ENCODE measurements at places on chromosomes 2 and 18.

DNA sequence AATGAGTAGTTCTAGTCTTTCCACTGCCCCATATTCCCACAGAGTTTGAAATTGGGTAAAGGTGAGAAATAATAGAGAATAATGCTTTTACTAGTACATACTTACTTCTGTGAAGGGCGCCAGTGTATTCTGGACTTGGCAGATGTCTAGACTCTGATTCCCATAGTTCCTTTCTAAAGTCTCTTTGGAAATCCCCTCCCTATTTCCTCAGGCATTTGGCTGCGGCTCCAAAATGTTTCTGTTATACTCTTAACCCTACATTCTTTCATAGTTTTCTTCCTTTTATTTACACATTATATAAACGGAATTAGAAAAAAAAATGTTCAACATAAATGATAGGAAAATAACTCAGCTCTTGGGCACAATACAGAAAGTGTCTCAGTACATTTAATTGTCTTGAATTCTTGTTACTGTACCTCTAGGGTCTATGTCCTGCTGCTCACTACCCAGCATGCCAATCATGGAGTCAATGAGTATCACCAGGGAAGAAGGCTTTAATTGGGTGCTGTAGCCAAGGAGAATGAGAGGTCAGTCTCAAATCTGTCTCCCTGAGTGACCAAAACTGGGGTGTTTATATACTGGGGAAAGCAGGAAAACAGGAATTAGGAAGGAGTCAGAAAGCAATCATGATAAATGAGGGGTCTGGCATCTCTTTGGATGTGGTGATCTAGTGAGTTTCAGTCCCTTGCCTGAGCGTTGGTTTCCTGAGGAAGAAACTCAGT lies 147.8 kb upstream of the MMADHC start:
- DNase-seq, result no peak

DNA sequence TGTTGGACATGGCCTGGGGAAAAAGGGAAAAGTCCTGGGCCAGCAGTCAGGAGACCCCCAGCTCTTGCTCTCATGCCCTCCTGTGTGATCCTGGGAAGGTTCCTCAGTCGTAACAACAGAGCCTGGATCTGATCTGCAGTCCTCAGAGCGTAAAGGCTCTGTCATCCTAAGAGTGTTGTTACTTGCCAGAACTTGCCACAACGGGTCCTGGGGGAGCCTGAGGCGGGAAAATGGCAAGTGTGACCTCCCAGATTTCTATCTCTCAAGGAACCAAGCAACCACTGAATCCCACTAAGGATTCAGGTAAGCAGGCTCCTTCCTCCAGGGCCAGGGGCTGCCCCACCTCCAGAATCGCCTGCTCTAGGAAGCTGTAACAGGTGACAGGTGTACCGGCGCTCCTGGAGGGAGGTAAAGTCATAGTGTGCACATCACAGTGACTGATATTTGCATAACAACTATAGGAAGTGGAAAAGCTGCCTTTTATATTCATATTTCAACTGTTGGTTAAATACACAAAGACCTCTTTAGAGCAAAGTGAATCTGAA lies 18.4 kb downstream of the HS1BP3 start:
- no peak for DNase-seq

- DNase-seq, result no peak
Measured at GRCh38 chr2:105732955-105733607, 11.6 kb upstream of the NCK2 start.

DNA sequence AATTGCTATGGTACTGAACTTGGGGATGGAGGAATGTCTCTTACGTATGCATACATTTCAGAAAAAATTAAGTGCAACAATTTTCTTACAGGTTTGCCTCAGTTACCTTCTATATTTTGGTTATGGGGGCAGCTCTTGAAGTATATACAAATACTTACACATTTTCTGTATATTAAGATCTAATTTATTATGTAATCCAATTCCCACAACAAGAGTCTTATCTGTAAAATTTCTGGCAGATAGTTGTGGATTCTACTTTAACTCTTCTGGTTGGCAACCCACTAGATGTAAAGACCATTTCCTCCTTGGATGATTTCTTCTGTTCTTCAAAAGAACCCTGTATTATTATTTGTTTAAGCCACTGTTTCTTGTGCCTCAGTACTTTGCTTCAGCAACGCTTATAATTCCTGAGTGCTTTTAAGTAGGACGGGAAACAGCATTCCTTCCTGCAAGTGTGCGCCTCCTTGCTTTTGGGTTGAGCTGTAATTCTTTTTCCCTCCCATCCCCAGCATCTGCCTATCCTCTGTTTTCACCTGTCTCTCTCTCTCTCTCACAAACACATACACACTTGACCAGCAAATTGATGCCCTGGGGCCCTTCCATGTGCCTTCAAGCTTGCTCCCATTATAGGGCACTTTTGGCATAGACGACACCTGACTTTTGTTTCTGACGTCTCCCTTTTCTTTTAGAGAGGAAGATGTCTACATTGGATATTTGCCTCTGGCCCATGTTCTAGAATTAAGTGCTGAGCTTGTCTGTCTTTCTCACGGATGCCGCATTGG lies 61.4 kb downstream of the ACSL3 start:
- no peak for DNase-seq

GRCh38 chr2:54720563-54720962 lies 2.9 kb upstream of the EML6 start:
- no peak for DNase-seq

DNA sequence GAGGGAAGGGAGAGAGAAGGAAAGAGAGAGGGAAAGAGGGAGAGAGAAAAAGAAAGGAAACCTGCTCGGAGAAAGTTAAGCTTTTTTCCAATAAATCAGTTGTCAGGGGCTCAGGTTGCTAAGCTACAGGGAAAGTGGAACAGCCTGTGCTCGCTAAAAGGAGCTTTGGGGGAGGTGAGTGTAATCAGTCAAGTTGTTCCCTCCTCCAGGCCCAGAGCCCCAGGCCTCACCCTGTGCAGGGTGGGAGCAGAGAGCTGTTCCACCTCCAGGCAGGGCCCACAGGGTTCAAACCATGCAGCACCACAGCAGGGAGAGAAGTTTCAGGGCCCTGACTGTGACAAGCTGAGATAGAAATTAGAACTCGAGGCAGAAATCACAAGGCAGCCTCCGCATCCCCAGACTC lies 56.4 kb upstream of the PPP1CB start:
- DNase-seq, result no peak

GRCh38 chr18:48098538-48098937 lies 168.1 kb upstream of the SMAD2 start:
- no peak for DNase-seq

GRCh38 chr2:132747046-132747445 lies 77.0 kb upstream of the LYPD1 start:
- DNase-seq, result no peak

GRCh38 chr2:240556553-240557100 lies 1.2 kb downstream of the ANKMY1 start:
- peak; percentile 83 for DNase-seq

DNA sequence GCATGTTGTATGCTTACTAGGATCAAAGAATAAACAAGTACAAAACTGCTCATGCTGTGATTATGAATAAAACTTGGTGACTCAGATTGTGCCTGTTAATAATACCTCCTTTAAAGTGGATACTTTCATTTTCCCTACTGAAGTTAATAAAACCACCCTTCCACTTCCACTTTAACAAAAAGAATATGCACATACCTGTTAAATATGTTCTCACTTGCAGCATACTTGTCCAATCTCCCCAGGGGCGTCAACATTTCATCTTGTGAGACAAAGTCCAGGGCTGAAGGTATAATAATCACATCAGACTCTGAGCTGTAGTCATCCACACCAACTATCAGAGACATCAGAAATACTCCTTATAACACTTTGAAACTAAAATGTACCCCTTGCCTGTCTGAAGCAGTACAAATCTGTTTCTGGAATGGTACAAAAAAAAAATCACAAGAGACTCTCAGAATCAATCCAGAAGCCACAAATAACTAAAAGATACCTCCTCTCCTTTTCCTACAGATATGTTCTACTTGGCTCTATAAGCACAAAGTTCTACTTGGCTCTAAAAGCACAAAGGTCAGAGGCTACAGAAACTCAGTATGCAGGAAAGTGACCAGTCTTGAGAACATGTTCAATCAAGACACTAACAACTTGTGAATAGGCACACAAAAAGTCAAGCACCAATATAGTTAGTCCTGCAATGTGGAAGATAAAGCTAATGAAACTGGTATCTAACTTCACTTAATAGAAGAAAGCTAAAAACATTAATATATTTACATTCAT lies 19.3 kb downstream of the PPP4R1 start:
- no peak for DNase-seq

DNA sequence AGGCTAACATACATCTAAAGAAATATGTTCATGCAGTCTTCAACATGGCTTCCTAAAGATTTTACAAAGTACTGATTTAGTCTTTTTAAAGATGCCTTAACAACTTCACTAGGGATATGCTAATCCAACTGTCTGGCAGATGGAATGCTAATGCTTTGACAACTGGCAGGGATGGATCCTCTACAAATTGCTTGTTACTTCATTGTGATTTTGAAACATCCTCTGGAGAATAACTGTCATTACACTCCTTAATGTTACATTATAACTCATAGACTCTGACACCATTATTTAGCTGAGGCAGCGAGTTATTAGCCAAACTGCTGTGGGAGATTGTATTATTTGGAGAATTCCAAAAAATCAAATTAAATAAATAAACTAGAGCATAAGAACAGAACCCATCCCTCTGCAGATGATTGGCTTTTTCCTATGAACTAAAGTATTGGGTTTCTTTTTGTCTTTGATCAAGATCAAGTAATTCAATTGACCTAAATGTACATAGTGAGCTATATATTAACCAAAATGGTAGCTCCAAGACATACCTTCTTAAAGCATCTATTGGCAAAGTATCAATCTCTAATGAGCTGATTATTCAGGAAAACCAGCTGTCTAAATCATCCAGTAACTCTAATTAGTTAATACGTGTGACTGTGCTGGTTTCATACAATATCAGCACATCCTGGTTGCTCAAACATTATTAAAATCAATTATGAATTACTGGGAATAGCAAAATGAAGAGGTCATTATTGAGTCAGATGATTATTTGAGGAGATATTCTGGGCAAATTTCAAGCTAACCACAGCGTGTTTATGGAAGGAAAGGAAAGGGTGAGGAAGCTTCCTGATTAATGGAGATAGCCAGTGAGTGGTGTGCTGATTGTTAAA lies 321.3 kb upstream of the TFPI start:
- DNase-seq, result no peak

DNA sequence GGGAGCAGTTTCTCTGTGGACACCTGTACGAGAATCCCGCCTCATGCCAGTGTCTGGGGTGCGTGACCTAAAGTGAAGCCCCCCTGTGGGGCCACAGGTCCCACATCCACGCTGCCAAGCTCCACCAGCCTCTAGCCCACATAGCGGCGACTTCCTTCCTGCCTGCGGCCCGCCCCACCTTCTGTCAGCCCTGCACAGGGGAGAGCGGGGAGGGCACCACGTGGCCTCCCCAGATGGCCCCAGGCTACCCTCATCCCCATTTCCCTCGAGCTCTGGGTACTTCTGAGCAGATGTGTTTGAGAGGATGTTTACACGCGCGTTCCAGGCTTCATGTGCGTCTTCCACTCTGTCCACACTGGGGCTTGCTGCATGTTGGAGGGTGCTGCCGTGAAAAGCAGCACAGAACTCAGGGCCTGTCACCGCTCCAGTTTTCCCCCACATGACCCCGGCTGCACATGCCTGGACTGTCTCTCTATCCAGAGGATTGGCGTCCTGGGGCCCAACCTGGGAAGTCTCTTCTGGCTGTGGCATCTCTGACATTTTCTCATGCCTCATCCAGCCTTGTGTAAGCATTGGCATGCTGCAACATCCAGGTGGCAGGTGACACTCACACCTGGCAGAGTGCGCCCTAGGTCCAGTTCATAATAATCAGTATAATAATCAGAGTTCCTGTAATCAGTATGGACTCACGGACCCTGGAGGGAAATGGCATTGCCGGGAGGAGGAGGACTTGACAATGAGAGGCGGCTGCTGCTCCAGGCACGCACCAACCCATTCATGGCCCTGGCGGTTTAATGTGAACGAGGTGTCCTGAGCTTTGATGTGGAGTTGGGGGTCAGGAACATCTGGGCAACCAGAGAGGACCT lies 146.3 kb upstream of the TWIST2 start:
- DNase-seq, result no peak

GRCh38 chr2:136135921-136136906 lies 18.3 kb upstream of the CXCR4 start:
- DNase-seq, result peak; percentile 94

DNA sequence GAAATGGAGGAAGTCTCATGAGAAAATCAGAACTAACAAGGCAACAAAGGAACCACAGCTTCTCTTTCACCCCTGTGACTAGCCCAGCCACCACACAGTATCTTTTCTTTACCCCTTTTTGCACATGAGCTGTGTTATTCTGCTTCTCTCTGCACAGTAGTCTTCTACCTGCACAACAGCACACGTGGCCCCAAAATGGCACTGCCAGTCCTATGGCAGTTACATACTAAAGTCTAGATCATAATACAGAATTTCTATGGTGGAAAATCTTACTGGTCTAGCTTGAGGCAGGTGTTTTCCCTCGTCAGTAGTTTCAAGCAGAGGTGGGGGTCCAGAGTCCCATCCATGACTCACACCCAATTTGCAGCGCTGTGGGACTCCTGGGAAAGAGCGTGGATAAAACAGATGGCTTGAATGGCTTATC lies 177.7 kb downstream of the DIS3L2 start:
- DNase-seq, result no peak

- no peak for DNase-seq
Measured at GRCh38 chr2:62320657-62321357, 124.9 kb downstream of the B3GNT2 start.

GRCh38 chr2:113138428-113139322 lies 11.3 kb downstream of the IL1RN start:
- peak; percentile 89 for DNase-seq

GRCh38 chr18:24862201-24862816 lies 401.9 kb downstream of the HRH4 start:
- no peak for DNase-seq

DNA sequence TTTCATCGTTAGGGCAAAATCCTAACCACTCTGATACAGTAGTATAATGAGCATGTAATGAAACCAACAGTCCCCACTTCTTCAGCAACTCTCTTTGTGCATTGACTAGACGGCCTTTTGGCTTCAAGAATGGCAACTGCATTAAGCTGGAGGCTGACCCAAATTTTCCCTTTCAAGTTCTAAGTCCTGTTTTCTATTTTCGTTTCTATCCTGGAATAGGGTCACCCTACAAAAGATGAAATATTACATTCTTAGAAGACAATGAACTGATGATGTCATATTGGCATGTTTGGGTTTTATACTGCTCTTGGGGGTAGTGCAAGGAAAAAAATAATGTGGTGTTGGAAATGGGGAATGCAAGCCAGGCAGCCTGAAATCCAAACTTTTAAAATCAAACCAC lies 254.4 kb downstream of the ETAA1 start:
- no peak for DNase-seq

DNA sequence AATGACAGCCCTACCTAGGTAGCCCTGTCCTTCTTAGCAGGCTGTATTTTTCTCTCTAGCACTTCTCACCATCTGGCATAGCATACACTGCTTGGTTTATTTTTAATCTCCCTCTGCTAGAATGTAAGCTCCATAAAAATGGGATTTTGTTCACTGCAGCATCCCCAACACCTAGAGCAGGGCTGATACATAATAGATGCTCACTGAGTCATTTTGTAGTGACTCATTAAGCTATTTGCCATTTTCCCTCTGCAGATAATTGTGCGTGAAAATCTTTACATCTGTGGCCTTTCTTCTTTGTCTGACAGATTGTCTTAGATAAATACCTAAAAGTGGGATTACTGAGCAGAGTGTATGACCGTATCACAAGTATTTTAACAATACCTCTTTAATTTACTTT lies 82.5 kb downstream of the CERS6 start:
- DNase-seq, result no peak

All from CD4-positive, alpha-beta T cell treated with Interleukin-2 at 100 ng/mL for 4 hours (primary cell).